Muscle of leg (tissue), 16 donors: ENCODE measurements at places on chromosomes 6 and 20. TPM values are rescaled to one million over a fixed set of nuclear protein-coding genes. Genes with fewer than 3 reads are reported as not detected.

- H3K4me3 ChIP-seq, result no peak overlapping the region
- peaks cover 44% of the 10 kb centered on the region for H3K36me3 ChIP-seq
- no peaks in the 10 kb centered on the region for H3K27me3 ChIP-seq
These were observed 6.7 kb downstream of the RGS19 start for GRCh38 chr20:64072498-64073063.

- no peaks in the 10 kb centered on the region for H3K4me1 ChIP-seq
- DNase-seq, result peak; percentile 7
- H3K36me3 ChIP-seq, result no peaks in the 10 kb centered on the region
- H3K4me3 ChIP-seq, result no peak overlapping the region
These were observed 176.4 kb downstream of the SAMD5 start for GRCh38 chr6:147684906-147685305.

DNA sequence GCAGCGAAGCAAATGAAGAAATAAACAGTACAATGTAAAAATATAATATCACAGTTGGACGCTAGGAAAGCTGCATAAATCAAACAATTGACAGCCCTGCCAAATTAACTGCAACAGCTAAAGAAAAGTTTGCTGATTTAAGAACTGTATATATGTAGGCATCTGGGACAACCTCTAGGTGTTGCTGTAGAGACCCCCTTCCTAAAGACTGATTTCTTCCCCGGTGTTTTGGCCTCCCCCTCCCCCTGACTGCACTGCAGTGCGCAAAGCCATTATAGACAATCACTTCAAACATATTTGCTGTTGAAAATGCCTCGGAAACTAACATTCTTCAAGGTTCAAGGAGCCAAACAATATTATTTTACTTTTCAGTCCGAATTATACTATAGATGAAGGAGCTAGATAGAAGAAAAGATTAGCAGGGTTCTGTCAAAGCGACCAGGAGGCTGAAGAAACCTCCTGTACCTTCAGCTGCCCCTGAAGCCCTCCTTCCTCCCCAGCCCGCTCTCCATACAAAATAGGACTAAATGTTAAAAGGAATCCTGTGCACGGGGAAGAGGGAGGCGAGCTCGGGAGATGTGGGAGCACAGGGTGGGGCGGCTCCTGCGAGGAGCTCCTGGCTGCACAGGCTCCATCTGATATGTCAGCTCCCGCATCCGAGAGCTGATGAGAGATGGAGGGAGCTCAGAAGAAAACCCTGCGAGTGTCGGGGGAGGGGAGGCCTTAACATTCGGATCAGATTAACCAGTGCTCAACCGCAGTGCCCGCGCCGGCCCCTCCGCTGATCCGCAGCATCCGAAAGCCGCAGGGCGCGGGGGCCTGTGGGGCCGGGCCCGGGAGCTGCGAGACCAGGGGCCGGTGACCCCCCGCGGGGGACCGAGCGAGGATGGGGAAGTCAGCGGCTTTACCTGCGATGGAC lies 822 bp downstream of the ELOVL4 start:
- no peak overlapping the region for H3K27ac ChIP-seq
- peaks cover 32% of the 10 kb centered on the region for H3K27me3 ChIP-seq
- DNase-seq, result peak; percentile 59
- H3K36me3 ChIP-seq, result no peaks in the 10 kb centered on the region

DNA sequence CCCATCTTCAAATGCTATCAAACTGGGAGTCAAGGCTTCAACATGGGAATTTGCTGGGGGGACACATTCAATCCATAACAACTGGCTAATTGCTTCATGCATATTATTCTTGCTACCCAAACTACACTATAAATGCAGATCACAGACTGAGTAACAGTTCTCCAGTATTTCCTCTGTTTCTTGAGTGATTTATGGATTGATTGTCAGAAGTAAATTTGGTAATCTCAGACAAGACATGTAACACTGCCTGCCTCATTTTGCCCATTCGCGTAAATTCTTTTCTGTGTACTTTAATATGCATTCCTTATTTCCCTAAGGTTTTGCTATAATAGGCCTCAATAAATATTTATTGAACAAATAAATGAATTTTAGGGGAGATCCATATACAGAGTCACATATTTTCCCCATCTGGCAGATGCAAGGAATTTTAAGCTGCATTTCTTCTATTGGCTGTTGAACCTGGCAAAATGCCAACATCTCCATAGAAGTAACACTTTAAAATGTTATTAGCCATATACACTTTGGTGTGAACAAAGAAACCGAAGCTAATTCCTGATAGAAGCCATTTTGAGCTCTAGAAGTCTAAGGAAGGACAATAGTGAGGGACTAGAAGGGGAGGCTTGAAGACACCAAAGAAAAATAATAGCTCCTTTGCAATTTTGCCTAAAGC lies 98.2 kb downstream of the QRSL1 start:
- no peaks in the 10 kb centered on the region for H3K36me3 ChIP-seq
- H3K4me1 ChIP-seq, result peaks cover 30% of the 10 kb centered on the region
- H3K27ac ChIP-seq, result no peak overlapping the region
- H3K4me3 ChIP-seq, result no peak overlapping the region
- H3K27me3 ChIP-seq, result no peaks in the 10 kb centered on the region

DNA sequence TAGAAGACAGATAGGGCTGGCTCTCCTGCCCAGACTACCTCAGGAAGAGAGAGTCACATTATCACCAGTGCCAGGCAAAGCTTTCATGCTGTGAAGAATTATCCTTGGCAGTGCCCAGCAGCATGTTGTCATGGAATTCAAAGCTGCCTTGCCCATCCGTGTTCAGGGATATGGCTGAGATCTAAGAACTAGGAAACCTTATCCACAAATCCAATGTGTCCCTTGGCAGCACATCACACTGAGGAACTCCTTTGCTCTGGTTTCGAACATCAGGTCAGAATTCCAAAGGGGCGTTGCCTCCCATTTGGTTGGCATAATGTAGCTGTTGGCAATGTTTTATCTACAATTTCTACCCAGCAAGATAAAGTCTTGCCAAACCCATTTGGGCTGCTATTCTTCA lies 52.7 kb downstream of the ADGRF1 start:
- no peaks in the 10 kb centered on the region for H3K27me3 ChIP-seq
- DNase-seq, result peak; percentile 19

GRCh38 chr6:3363296-3364025 lies 93.4 kb downstream of the SLC22A23 start:
- H3K4me1 ChIP-seq, result peaks cover 7% of the 10 kb centered on the region
- no peak overlapping the region for H3K4me3 ChIP-seq
- no peak overlapping the region for H3K27ac ChIP-seq
- H3K27me3 ChIP-seq, result peaks cover 5% of the 10 kb centered on the region
- DNase-seq, result no peak

DNA sequence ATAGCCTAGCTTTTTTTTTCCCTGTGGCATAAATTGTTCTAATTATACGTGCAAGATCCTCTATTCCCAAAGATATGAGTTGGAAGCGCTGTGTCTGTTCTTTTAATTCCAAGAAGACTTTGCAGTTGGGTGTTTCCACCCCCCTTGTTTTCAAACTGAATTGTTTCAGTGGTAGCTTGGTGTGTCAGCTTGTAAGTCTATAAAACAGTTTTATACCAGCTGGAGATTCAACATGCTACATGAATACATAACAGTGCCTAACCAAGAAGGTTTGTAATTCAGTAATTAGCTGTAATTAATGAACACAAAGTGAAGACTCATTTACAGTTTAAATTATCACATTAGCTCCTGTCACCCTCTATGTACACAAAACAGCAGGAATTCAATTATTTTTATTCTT lies 154.0 kb downstream of the ZNF217 start:
- H3K4me1 ChIP-seq, result peaks cover 6% of the 10 kb centered on the region
- no peaks in the 10 kb centered on the region for H3K36me3 ChIP-seq
- no peak overlapping the region for H3K27ac ChIP-seq
- no peaks in the 10 kb centered on the region for H3K27me3 ChIP-seq

GRCh38 chr6:81384921-81385320 lies 367.6 kb downstream of the TENT5A start:
- H3K4me3 ChIP-seq, result no peak overlapping the region
- H3K36me3 ChIP-seq, result no peaks in the 10 kb centered on the region
- DNase-seq, result no peak
- no peak overlapping the region for H3K27ac ChIP-seq

- H3K36me3 ChIP-seq, result no peaks in the 10 kb centered on the region
- H3K27ac ChIP-seq, result no peak overlapping the region
- no peaks in the 10 kb centered on the region for H3K4me1 ChIP-seq
- peak; percentile 11 for DNase-seq
These were observed 248.5 kb downstream of the BTBD3 start for GRCh38 chr20:12166053-12166717.

- DNase-seq, result peak; percentile 30
- H3K27me3 ChIP-seq, result no peaks in the 10 kb centered on the region
- no peak overlapping the region for H3K4me3 ChIP-seq
- H3K36me3 ChIP-seq, result no peaks in the 10 kb centered on the region
These were observed 96.7 kb downstream of the L3MBTL3 start for GRCh38 chr6:130115036-130115435.

The CAP2 gene
- 56.3 TPM for total RNA-seq

The SRSF12 gene
- total RNA-seq, result 2.8 TPM

The BIRC7 gene
- total RNA-seq, result 0.13 TPM

The NFATC2 gene
- 3.8 TPM for total RNA-seq
